ENCODE measurements at places on chromosomes 13 and 19.

- no peak for DNase-seq
These were observed 206.4 kb upstream of the SPRY2 start for GRCh38 chr13:80547341-80547740.

GRCh38 chr13:110403315-110403714, 96.2 kb downstream of the COL4A2 start:
- no peak for DNase-seq

DNA sequence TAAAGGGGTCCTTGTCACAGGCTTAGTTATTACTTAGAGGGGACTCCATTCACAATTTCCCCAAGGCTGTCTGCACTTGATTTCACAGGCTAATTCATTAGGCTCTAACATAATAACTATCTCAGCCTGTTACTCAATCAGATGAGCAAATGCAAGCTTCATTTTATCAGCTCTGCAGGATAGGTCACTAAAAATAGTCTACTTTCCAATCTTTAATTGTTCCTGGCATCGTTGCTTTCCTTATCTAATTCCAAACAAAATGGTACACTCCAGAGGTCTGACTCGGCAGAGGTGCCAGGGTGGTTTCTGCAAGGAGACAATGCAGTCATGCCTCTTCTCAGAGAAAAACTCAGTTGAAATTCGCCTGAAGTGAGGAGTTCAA, 69.7 kb upstream of the SLC15A1 start:
- no peak for DNase-seq

GRCh38 chr13:48783695-48784230, 130.0 kb downstream of the CYSLTR2 start:
- no peak for DNase-seq

DNA sequence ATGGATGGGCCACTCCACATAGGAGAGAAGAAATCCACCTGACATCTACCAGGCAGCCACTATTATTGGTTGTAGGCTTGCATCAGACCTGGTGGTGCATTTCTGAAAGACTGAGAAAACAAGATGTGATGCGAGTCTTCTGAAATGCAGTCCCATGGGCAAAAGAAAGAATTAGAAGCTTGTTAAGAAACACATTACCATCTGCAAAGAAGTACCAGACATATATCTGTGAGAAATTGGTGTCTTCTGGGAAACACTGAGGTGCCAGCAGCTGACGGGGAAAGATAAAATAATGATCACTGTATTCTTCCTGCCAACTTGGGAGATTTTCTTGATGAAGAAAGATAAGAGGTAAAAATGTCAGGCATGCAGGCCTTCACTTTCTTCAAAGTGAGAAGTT, 14.4 kb downstream of the AMER2 start:
- no peak for DNase-seq
